ENCODE measurements at places on chromosomes 7 and 10.

GRCh38 chr10:52451817-52452216 is 137.7 kb downstream of the DKK1 start:
- DNase-seq = no peak

- no peak for DNase-seq
Observed at GRCh38 chr7:50446542-50446960, 3.6 kb downstream of the FIGNL1 start.

DNA sequence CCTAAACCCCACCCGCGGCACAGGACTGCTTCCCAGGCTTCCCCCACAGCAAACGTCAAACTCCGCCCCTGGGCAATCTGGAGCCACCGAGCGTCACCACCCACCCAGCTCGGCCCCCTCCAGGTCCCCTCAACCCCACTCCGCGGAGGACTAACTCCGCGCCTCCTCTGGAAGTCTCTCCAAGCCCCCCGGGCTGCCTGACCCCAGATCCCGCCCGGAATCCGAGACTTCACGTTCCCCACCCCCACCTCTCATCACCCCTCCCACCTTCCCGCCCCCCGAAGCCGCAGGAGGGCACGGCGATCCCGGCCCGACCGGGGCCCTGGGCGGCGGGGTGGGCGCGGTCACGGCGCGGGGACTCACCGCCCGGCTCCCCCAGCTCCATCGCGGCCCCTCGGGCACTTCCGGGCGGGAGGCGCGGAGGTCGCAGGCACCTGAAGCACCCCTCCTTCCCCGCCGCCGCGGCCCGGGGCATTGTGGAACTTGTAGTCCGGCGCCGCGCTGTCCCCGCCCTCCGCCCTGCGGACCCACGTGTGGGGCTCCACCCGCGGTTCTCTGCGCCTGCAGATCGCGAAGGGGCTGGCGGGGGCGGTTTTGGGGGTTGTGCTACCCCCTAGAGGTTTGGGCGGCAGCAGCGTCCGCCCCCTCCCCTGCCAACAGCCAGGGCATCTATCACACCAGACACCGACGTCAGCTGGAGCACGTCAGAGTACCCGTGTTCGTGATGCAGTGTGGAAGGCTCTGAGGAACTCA is at the start of gene TMUB1:
Gene TMUB1, minus strand, starts transcription at position 423 of the 753 bp plus-strand sequence. CDS start 930 bp downstream, outside the sequence.
- DNase-seq = peak; percentile 95

- no peak for DNase-seq
Observed at GRCh38 chr10:45154502-45154901, 153.8 kb downstream of the ZNF22 start.

DNA sequence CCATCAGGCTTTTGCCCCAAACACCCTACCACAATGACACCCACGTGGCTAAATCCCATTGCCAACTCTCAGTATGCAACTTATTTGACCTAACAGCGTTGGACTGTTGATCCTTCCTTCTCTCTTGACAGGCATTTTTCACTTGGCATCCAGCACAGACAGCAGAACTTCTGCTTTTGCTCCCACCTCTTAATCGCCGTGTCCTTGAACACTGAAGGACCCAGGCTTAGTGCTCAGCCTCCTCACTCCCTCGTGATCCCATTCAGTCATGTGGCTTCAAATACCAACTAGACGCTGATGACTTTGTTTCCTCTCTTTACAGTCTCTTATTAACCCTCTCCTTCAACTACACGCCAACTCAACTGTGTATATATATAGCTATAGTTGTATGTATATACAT is 25.0 kb downstream of the ZFAND2A start:
- no peak for DNase-seq

GRCh38 chr10:124043310-124044142 is 49.9 kb downstream of the CHST15 start:
- DNase-seq = no peak

DNA sequence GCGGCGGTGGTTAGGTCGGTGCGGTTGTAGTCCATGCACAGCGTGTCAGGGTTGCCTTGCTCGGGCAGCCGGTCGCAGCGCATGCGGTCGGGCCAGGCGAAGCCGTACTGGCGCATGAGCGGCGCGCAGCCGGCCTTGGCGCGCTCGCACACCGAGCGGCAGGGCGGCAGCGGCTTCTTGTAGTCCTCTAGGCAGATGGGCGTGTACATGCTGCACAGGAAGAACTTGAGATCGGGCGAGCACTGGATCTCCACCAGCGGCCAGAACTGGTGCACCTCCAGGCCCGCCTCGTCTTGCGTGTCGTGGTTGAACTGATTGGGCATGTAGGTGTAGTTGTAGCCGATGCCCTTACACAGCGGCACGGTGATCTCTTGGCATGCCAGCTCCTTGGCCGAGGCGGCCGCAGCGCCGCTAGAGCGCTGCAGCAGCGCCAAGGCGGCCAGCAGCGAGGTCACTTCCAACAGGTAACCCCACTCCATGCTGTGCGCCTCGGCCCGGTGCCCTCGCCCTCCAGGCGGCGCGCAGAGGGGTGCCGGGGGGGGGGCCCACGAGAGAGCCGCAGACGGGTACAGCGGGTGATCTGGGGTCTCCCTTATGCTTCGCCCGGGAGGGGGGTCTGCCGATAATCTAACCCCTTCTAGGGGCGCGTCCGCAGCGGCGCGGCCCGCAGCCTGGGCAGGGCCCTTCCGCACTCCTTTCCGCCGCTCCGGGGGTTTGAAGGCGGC is 983 bp downstream of the FZD8 start:
- peak; percentile 82 for DNase-seq

GRCh38 chr10:113291413-113291812 is 261.4 kb upstream of the HABP2 start:
- no peak for DNase-seq

DNA sequence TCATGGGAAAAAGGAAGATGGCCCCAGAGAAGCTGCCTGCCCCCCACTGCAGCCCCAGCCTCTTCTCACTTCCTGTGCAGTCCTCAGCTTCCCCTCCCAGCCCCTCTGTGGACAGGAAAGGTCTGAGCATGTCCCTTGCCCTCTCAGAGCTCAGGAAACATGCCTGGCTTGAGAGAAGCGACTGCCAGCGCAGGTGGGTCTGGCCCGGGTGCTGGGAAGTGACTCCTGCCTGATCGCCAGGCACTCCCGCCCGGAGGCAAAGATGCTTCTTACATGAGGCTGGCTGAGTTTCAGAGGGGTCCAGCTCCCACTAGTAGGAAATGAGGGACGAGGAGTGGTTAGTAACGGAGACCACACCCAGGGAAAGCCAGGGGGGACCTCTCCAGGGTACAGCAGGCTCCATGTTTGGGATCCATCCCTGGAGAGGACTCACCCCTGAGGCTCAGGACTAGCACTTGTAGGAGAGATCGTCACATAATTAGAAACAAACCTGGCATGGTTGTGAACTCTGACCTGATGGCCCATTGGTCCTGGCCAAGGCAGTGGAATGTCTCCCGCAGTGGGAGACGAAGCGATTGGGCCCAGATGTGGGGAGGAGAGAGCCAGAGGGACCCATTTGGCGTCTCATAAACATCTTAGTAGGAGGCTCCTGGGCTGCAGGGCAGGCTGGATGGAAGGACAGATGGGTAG is 12.3 kb downstream of the ELN start:
- DNase-seq = peak; percentile 65

GRCh38 chr10:45443101-45444009 is 69.3 kb downstream of the ALOX5 start:
- no peak for DNase-seq

DNA sequence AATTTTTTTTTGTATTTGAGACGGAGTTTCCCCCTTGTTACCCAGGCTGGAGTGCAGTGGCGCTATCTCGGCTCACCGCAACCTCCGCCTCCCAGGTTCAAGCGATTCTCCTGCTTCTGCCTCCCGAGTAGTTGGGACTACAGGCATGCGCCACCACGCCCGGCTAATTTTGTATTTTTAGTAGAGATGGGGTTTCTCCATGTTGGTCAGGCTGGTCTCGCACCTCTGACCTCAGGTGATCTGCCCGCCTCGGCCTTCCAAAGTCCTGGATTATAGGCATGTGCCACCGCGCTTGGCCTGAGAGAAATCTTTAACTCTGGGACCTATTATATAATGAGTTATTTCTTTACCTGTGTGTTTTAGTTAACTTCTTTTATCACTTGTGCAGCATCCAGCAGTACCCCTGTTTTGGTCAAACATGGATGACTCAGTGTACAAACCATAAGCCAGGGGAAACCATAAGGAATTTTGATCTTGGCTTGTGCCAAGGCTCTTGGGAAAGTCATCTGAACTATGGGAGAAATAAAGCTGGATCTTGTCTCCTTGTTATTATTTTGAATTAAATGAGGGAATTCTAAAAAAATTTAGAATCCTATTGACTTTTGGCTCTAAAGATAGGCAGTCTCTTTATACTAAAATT is 23.6 kb upstream of the ZRANB1 start:
- no peak for DNase-seq

DNA sequence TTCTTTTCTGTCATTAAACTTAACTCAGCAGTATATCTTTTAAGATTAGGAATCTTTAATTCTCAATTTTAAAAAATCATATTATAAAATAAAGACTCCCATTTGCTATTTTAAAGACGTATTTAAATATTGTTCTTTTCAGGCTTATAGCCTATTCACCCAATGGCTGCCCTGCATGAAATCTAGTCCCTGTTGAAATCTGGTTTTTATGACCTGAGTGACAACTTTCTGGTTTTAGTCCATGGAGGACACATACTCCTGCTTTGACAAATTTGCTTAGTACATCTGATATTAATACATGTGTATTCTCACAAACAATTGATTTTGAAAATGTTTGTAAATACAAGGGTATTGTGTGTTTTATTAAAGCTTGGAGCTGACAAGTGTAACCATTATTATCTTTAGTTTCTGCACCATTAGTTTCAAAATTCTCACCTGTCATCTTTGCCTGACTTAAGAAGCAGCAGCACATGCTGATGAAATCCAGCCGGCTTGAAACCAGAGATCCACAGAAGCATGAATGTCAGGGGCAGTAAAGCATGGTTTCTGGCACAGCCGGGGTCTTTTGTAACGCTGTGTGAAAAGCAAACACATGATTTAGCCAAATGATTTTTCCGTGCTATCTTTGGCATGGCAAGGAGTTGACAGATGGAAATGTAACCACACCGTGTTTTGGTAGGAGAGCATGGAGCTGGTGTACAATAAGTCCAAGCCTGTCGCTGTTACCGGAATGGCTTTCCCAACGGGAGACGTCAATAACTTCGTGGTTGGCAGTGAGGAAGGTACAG is 262.8 kb downstream of the DYNC1I1 start:
- no peak for DNase-seq

GRCh38 chr10:49734676-49735075 is 27.4 kb downstream of the OGDHL start:
- DNase-seq = no peak

DNA sequence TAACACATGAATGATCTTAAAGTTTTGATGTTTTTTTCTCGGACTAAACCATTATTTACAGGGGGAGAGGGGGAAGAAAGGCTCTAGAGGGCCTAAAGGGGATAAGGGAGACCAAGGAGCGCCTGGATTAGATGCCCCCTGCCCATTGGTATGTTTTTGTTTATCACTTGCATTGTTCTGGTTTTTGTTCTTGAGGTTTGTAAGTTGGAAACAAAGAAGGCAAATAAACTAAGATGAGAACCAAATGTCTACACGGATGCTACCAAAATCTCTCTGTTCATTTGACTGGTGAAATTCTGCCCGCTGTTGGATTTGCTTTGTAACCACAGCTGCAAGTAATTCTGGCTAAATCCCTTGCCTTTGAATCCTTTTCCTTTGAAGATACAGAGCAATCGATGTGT is 99.8 kb upstream of the MACROH2A2 start:
- no peak for DNase-seq

DNA sequence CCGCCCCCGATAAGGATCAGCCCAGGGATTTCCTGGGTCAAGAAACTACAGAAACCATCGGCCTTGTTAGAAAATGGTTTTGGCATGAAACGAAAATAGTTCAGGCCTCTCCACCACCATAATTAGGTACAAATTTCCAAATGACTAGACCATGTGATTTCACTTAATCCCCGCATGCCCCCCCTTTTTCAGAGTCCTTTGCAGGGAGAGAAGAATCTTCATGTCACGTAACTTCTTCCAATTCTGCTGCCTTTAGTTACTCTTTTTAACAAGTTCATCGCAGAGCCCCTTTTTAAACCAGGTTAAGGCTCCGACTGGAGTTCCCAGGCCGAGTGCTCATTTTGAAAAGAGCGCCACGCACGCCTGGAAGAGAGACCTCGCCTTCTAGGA is 3.4 kb downstream of the PDGFA start:
- DNase-seq = no peak

DNA sequence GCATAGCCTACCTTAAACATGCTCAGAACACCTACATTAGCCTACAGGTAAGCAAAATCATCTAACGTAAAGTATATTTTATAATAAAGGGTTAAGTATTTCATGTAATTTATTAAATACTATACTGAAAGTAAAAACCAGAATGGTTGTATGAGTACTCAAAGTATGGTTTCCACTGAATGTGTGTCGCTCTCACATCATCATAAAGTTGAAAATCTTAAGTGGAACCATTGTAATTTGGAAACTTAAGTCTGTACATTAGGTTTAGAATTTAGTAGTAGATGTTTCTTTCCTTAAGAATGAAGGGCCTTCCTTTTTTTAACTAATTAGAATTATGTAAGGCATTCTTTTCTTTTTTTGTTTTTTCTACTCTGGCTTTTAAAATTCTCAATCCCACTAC is 240.0 kb upstream of the AOAH start:
- no peak for DNase-seq

DNA sequence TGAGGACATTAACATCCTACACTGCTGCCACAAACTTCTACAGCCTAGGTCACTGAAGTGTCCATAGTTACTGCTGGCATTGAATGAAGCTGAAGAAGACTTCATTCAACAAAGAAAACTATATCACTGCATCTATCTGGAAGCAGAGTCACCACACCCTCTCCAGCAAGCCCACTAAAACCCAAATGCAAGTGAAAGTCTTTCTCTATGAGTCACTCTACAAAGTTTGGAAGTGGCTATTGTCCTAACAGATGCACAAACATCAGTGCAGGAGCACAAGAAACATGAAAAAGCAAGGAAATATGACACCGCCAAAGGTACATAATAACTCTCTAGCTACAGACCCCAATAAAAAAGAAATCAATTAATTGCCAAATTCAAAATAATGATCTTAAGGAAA is 43.5 kb upstream of the CAMK2B start:
- no peak for DNase-seq

DNA sequence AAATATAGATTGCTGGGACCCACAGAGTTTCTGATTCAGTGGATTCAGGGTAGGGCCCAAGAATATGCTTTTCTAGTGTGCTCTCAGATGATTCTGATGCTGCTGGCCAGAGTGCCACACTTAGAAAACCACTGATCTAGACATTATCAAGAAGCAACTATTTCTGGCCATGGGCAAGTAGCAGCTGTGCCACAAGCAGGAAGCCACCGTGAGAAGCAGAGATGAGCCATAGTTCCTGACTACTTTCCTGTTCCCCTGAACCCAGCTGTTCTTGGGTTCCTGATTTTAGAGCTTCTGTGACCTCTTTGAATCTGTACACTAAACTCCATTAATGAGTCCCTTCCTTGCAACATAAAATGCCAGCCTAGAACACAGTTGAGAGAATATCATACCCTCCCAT is 38.1 kb upstream of the PIK3AP1 start:
- no peak for DNase-seq
